C1 segment of cervical spinal cord (tissue), 14 donors: ENCODE measurements at places on chromosomes 5 and 9.

DNA sequence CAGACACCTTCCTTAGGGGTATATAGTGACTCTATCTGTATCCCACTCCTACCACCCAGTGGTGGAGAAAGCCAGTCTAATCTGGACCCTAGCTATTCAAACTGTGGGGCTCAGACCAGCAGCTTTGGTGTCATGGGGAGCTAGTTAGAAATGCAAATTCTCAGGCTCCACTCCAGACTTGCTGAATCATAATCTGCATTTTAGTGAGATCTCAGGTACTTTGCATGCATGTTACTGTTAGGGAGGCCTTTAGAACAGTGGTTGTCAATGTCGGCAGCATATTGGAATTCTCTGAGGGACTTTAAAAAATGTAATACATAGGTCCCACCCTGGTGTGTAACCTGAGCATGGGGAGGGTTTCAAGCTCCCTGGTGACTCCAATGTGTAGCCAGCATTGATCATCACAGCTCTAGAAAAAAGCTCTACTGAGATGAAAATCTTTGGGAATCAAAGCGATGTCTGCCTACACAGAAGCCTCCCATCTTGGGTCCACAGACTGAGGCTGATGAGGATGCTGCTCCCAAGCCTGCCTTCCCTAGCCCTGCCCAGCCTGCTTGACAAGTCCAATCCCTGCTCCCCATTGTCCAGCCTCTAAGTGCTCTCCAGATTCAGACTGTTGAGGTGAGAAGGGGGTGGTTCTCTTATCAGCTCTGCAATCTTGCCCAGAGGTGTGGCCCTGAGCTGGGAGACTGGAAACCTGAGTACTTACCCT is 11.9 kb upstream of the GM2A start:
- DNase-seq = no peak

- DNase-seq = no peak
These were observed 25.3 kb downstream of the PNPLA7 start for GRCh38 chr9:137524981-137525317.

DNA sequence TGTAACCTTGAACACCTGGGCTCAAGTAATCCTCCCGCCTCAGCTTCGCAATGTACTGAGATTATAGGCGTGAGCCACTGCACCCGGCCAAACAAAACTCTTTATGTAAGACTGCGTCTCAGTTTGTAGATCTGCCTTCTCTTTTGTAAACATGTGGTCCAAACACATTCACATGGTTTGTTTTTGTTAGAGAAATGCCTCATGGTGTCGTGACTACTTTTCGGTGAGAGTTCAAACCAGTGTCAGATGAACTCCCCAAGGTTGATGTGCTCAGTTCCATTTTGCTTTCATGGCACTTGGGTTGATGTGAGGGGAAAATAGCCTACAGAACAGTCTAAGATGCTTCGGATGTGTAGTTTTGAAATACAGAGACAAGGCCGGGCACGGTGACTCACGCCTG is 231.6 kb downstream of the GOLPH3 start:
- DNase-seq = no peak

DNA sequence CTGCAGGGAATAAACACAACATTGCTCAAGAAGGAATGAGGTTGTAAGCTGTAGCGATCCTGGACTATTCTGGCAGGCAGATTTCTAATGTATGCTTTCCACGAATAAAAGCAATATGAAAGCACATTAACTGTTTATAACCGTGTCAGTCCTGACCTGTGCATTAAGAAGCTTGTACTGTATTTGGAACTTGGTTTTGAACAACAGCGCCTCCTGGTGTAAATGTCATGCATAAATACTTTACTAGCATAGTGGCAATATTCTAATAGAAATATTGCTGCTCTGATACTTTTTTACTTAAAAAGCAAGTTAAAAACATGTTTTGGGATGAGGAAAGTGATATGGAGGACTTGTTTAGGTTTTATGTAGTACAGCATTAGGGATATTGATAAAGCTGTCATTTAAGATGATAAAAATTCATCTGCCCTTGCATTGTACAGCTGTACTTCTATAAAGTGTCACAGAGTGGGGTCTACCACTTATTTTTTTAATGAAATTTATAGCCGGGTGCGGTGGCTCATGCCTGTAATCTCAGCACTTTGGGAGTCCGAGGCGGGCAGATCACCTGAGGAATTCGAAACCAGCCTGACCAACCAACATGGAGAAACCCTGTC is 70.7 kb upstream of the GNE start:
- no peak for DNase-seq

GRCh38 chr9:13513716-13514444 is 234.4 kb upstream of the MPDZ start:
- DNase-seq = no peak
